ENCODE measurements at places on chromosomes 16 and 17.

- no peak for DNase-seq
These were observed 6.2 kb upstream of the SLC25A19 start for GRCh38 chr17:75295201-75296158.

GRCh38 chr17:55660178-55660886 lies 62.3 kb downstream of the TMEM100 start:
- no peak for DNase-seq

DNA sequence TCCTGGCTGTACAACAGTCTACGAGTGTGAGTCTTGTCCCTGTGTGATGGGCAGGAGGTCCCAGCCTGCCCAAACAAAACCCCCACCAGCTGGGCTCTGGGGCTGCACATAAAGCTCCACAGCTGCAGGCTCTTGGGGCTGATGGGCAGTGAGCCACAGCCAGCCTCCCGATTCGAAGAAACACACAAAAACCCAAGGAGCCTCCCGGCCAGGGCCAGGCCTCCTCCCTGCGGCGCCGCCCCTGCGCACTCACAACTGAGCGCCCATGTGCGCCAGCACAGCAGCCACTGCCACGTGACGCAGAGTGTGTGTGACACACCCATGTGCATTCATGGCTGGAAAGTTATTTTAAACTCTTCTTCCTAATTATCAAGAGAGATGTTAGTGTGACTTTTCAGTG lies 30.6 kb upstream of the FAAP100 start:
- DNase-seq: no peak

DNA sequence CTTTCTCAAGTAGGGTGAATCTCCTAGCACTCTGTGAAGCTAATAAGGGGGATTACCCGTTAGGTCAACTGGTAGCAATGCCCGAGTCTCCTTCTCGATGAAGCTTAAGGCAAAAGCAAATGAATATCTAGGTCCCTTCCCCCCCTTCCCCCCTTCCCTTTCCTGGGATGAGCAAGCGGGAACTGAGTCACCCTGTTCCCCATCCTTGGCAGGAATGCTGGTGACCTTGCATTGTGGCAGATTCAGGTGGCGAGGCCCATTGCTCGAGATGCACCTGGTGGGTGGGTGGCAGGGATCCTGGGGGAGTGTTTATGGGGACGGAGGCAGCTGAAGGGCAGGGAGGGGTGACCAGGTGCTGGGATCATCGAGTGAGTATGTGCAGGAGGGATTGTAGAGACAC lies 7.1 kb downstream of the NXPH3 start:
- DNase-seq: no peak

GRCh38 chr17:77478281-77478680 lies 337.5 kb downstream of the SEC14L1 start:
- DNase-seq: no peak

- DNase-seq: no peak
These were observed 242.0 kb downstream of the HS3ST3A1 start for GRCh38 chr17:13359774-13360173.

DNA sequence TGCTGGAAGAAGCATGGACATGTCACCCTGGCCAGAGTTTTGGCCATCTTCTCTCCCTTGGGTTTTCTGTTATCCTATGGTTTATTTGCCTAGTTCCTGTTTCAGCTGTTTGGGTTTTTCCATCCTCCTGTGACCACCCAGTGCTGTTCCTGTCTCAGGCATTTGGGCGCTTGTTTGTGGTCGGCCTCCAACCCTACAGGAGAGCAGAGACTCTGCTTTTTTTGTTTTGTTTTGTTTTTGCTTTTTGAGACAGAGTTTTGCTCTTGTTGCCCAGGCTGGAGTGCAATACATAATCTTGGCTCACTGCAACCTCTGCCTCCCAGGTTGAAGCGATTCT lies 3.3 kb upstream of the ZC3H7A start:
- DNase-seq: no peak

- DNase-seq: no peak
These were observed 77.5 kb upstream of the DYNLRB2 start for GRCh38 chr16:80463326-80463725.

GRCh38 chr17:64315032-64315490 lies 52.0 kb upstream of the TEX2 start:
- no peak for DNase-seq

DNA sequence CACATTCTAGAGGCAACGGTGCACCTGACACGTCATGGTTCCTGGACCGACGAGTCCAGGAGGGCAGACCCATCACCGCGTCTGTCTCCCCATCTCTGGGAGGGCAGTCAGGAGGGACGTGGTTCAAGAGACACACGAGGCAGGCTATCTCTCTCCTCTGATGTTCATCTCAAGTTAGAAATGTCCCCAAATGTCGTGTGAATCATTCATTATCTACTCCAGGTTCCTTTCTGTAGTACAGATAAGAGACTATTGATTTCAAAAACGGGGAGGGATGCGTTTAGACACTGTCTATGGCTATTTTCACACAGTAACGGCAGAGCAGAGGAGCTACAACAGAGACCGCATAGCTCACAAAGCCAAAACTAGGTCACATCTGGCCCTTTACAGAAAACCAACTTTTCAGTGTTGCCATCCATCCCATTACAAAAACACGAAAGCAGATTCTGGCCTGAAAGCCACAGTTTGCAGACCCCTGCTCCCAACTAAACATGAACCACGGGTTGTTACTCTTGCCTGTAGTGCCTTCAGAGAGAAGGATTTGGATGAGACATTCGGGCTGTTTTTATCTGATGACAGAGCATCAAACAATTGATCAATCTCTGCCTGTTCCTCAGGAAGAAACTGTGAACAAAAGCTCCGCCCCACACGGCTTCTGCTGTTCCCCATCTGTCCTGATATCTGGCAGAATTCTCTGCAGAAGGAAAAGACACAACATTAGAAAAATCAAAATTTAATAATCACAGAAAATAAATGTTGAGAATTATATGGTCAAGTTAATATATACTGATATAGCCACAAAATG lies 6.8 kb downstream of the MEAK7 start:
- no peak for DNase-seq

- DNase-seq: peak; percentile 33
These were observed 3.9 kb downstream of the ITGA2B start for GRCh38 chr17:44385287-44386181.

GRCh38 chr16:48347191-48347865 lies 37.9 kb downstream of the SIAH1 start:
- DNase-seq: no peak

- DNase-seq: no peak
These were observed 12.5 kb upstream of the ANKRD40CL start for GRCh38 chr17:50779747-50780353.

GRCh38 chr16:11256661-11257130 lies 692 bp upstream of the SOCS1 start:
- DNase-seq: no peak

DNA sequence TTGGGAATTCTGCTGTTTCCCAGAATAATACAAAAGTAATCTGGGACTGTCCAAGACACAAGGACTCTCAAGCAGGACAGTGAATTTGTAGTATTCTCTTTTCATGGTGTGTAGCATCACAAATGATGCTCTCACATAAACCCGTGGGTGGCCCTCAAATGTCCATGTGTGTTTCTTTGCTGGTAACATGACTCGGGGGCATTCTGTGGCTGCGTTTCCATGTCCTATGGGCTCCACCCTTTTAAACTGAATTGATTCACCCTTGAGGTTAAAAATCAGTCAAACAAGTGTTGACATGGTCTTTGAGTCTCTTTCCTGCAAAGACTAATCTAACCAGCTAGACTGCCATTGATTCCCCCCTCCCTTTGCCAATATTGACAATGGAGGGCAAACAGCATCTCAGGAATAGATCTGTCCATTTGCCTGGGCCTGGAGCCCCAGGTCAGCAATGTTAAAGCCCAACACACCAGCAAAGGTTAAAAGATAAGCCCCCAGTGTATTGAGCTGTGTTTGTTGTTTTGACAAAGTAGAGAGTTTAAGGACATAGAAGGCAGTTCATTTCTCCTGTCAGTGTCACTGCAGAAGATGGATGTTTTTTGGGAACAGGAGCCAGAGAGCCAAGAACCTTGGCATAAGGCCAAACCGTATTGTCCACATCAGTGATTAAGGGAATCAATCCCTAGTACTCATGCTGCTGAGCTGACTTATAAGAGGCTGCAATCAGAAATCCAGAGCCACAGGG lies 117.1 kb upstream of the COX10 start:
- DNase-seq: no peak

- DNase-seq: no peak
These were observed 46.1 kb upstream of the ANKFY1 start for GRCh38 chr17:4309897-4310296.

DNA sequence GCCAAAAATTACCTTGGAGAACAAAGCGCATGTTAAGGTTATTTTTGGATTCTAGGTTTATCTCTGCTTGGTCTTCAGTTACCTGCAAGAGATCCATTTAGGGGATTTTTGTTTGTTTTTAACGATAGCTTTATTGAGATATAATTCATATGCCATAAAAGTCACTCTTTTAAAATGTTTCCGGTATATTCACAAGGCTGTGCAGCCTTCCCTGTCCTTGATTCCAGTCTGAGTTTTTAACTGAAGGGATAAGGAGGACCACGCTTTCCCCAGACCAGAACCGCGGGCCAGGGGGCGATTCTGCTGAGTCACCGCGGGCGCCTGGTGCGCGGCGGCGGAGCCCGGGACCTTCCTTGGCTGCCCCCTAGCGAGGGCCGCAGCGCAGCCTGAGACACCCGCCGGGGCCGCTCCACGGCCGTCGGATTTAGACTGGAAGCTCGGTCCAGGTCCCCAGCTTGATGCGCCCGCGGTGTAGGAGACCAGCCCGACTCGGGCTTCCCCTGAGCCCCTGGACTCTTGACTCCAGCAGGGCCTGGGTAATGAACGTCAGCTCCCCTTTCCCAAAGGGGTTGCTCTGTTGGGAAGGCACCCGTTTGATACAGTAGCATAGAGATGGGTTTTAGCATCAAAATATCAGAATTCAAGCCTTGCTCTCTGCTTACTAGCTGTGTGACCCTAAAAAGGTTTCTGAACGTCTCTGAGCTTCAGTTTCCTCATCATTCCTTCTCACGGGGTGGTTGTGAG lies 50.0 kb upstream of the STH start:
- DNase-seq: no peak

- DNase-seq: no peak
These were observed 203.3 kb upstream of the TBX2 start for GRCh38 chr17:61196302-61196704.
